ENCODE measurements at places on chromosomes 4 and X.

DNA sequence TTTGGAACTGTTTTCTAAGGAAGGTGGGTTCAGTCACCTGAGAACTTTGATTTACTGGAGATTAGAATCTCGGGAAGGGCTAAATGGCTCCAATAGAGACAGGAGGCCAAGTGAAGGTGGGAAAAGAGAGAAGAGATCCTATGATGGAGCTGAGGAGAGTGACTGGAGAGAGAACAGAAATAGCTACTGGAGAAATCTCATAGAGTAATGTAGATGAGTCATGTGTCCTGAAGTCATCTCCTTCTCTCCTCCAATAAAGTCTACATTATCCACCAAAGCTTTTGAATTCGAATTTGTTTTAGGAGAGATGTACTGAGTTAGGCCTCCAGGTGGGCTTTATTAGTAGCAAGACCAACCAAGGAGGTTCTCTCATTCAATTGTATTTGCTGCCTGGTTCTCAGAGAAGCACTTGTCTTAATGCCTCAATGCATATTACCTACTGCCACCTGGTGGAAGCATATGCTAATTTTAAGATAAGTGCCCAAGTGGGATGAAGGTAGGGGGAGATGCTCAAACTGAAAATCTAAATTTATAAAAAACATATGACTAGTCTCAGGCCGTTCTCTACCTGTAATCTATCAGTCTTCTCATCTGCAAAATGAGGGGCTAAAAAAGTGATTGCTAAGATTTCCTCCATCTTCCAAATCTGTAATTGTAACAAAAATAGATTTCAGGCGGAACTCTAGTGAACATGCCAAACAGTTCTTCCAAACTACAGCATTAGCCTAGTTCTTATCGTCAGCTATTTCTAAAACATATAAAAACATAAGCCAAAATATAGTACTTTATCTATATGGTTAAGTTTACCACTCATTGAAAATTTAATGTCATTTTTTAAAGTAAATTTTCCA is 24.4 kb downstream of the TXK start:
- DNase-seq = peak; percentile 28

GRCh38 chr4:97646997-97647396 is 496.3 kb downstream of the STPG2 start:
- DNase-seq = no peak

DNA sequence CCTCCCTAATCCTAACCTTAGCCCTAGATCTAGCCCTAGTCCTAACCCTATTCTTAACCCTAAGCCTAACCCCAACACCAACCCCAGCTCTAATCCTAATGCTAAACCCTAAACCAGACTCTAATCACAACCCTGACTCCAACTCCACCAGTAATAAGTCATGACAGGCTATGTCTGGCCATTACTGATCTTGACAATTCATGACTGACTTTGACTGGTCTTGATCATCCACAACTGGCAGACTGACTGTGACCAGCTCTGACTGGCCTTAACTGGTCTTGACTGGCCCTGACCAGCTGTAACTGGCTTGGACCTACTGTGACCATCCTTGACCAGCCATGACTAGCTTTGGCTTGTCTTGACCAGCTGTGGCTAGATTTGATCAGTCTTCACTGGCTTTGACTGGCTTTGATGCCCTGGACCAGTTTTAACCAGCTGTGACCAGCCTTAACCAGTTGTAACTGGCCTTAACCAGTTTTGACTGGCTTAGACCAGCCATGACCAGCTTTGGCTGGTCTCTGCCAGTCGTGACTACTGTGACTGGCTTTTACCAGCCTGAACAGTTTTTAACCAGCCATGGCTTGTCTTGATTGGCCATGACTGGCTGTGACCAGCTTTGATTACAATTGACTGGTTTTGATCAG is 68.4 kb downstream of the RLIM start:
- DNase-seq = no peak

- DNase-seq = no peak
Observed at GRCh38 chr4:152501846-152502536, 33.9 kb downstream of the FBXW7 start.

- DNase-seq = peak; percentile 49
Observed at GRCh38 chr4:52015366-52015765, 4.8 kb downstream of the LRRC66 start.

- peak; percentile 35 for DNase-seq
Observed at GRCh38 chr4:112348488-112349158, 51.5 kb downstream of the ALPK1 start.

DNA sequence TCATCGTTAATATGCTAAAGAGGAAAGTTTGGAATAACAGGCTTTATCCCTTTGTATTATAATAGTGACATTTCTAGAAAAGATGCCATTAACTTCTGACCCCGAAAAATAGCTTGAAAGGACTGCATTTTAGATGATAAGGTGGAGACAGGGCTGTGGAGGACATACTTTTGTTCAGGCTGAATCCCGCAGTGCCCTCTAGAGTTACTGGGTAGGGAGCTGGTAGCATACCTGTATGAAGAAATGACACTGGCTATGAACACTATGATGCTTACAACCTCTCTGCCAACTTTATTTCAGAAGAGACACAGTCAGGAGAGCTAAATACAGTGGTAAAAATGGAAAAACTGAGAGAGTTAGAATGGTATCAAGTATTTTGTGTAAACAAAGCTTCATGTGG is 8.1 kb downstream of the IL1RAPL1 start:
- DNase-seq = no peak

GRCh38 chrX:38804432-38804681 is 3.1 kb downstream of the MID1IP1 start:
- no peak for DNase-seq

DNA sequence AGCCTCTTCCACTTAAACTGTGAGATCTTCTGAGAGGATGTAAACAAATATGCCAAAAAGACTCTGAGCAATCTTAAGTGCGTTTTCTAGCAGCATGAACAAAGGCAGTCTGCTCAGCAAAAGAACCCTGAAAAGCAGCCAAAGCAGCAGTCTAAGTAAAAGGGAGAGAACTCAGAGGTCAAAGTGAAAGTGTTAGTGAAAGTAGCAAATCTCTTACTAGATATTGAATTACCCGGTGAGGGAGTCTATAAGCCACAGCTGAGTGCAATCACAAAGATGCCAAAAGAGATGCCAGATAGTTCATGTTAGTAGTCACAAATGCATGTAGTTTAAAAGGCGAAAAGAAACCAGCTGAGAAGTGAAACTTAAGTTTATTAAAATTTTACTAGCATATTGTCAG is 7.9 kb upstream of the GNRHR start:
- peak; percentile 8 for DNase-seq

DNA sequence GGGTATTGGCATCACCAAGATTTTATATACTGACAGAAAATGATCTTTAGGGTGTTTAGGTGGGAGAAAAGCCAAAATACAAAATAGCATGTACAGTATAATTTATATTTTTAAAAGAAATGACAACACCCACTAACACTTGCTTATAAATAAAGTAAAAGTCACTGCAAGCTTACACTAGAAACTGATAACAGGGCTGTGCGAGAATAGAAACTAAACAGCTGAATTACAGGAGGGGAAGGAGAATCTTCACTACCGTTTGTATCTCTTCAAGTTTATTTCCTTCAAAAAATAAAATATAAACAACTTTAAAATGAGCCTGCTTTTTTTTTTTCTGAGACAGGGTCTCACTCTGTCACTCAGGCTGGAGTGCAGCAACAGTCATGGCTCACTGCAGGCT is 22.8 kb downstream of the GRSF1 start:
- no peak for DNase-seq

- DNase-seq = no peak
Observed at GRCh38 chrX:32644476-32645245, 566.7 kb downstream of the DMD start.
